ENCODE measurements at places on chromosomes 3 and 15.
A peak's percentile ranks its signal among the peaks of the same experiment; 100 is the strongest.

DNA sequence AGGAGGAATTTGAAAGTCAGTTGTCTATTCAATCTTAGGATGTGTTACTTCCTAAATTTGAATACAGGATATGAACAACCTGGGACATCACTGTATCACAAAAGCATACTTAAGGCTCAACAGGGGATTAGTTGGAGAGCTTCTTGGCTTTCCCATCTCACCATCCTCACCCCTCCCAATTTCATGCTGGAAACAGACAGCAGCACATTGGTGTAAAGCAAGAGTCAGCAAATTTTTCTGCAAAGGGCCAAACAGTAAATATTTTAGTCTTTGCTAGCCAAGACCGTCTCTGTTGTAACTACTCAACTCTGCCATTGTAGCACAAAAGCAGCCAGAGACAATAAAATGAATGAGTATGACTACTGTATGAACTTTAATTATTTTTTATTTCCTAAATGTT lies 94.9 kb downstream of the ERC2 start:
- no peak for DNase-seq

GRCh38 chr3:25403968-25404367 lies 24.1 kb upstream of the RARB start:
- no peak for DNase-seq

DNA sequence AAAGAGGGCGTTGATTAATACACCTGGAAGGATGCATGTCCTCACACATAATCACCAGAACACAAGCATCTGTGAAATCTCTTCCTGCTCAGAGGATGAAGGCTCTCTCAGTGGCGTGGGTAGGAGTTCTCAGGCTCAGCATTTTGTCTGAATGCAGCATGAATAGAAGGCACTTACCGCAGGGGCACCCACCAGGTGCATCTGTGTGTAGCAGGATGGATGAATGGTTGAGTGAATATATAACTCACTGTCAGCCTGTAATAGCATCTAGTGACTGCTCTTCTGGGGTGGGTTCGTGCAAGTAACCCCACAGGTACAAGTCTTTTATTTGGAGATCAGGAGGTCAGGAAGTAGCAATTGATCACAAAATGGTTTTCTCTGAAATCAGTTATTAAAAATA lies 143.0 kb downstream of the SQOR start:
- DNase-seq, result no peak

DNA sequence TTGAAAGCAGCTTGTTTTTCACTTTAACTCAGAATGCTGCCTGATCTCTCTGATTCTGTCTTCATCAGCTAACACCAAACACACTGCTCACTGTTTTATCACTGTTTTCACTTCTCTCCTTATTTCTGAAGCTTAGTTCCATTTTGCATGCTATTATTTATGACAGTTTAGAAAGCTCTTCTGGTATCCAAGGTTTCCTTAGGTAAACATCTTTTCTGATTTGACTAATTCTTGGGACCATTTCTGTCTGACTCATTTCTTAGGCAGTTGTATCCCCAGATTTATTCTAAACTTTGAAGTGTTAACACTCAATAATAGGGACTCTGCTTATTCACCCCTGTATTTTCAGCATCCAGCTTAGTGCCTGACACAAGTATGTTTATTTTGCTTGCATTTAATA lies 167.7 kb downstream of the BCHE start:
- no peak for DNase-seq

- DNase-seq, result peak; percentile 31
These were observed at the start of gene ADAMTS7 for GRCh38 chr15:78811124-78811824. TSS of gene ADAMTS7 (minus strand) at chr15:78811464. CDS start at chr15:78811220, 244 bp downstream.

DNA sequence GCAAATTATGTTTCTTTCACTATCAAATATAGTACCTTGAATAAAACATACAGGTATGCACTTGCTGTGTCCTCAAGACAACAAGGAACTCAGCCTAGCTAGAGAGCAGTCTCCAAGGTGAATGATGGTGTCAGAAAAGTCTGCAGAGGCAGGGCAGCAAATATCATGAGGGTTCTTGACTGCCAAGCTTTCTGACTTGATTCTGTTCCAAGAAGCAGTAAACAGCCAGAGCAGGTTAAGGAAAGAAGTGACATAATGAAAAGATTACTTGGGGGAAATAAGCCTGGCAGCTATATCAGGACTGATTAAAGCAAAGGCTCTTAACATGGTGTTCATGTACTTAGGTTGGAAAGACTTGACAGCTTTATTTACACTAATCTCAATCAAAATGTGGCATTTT lies 192.2 kb upstream of the GADL1 start:
- DNase-seq, result no peak

DNA sequence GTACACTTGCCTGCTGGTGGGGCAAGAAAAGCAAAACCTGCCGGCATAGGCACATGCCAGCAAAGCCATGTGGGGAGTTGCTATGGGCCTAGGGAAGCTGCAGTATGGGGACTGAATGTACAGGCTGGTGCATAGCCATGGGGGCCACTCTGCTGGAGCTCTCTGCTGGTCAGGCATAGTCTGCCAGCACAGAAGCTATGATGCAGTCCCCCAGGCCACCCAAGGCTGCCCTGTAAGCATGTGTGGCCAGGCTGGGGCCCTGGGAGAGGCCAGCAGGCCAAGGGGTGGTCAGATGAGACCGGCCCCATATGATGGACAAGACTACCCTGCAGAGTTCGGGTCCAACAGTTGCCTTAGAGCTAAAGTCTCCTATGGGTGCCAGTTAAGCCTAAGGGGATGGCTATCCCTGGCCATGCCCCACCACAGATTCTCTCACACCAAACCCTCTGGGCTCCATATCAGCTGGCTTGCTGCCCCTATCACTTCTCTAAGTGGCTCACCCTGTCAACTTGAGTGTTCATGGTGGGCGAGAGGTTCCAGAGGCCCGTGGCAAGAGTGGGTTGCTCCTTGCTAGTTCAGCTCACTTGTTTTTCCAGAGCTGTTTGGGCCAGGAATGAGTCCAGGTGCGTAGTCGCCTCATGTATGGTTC lies 41.8 kb downstream of the CEP63 start:
- DNase-seq, result no peak

DNA sequence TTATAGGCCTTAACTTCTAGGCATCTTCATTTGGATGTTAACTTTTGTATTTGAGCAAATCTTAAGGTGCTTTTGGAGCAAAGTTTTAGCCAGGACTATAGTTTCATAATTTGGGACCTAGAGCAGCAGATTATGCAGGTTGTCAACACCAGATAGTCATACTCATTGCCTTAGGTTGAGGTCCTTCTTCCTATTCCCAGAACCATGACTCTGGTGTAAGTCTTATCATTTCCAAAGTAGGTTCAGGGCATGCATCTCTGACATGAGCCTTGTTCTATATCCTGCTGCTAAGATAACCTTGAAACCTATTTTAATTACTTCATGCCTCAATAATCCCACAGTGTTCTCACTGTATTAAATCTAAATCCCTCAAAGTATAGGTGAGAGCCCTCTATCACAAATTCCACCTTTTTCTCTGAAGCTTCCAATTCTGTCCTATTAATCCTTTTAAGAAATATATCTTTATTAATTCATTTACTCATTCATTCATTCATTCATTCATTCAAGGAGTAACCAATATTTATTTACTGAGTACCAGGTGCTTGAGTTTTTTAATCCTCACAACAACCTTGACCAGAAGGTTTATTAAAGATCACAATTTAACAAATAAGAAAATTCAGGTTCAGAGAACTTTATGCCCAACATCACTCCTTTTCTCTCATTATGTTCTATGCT lies 2.7 kb upstream of the FNDC3B start:
- DNase-seq, result no peak

DNA sequence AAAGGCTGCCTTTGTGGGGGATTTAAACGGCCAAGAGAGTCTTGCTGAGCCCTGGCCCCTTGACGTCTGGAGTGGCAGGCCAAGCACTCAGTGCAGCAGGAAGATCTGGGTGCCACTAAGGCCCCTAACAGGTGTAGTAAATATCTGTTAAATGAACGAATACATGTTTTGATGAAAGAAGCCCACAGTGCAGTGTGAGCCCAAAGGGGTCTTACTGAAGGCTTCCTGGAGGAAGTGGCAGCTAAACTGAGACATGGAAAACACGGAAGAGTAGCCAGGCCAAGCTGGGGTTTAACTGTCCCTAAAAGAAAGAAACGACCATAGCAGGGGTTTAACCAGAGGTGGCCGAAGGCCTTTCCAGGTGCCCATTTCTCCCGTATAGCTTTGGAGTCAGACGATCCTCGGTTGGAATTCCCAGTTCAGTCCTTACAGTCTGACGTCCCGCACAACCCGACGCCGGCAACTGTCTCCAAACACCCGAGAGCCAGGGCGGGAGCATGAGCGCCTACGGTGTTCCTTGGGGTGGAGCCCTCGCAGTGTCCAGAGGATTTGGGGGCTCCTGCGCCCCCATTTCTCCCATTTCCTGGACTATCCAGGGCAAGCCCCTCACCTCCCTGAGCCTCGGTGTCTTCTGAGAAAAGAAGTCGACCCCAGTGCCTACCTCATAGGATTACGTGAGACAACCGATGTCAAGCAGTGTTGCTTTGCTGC lies 910 bp upstream of the ABHD6 start:
- DNase-seq, result peak; percentile 39

DNA sequence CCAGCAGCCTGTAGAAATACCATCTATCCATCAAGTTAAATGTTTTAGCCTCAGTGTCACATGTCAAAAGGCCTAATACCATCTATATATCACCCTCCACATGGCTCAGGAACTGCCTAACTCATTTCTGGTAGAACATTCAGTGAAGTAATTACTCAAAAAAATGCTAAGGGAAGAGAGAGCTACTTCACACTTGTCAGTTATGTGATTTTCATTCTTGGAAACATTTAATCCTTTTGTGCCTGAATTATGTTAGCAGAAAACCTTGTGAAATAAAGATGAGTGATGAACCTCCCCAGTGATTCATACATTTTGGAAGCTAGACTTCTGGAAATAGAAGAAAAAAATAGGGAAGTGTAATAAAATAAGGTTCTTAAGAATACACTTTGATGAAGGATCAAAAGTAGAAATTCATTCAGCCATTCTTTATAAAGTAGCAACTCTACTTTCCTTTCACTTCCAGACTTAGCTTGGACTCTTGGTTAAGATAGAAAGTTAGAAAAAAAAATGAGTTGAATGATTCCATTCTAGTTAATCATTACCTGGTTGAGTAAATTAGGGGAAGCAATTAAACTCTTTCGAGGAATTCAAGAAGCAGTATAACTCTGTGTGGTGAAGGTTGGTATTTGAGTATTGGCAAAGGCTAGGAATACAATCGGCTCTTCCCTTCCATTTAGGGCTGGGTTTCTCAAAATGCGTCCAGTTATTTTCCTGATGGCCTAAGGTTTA lies 3.6 kb downstream of the OTOL1 start:
- DNase-seq, result peak; percentile 13

DNA sequence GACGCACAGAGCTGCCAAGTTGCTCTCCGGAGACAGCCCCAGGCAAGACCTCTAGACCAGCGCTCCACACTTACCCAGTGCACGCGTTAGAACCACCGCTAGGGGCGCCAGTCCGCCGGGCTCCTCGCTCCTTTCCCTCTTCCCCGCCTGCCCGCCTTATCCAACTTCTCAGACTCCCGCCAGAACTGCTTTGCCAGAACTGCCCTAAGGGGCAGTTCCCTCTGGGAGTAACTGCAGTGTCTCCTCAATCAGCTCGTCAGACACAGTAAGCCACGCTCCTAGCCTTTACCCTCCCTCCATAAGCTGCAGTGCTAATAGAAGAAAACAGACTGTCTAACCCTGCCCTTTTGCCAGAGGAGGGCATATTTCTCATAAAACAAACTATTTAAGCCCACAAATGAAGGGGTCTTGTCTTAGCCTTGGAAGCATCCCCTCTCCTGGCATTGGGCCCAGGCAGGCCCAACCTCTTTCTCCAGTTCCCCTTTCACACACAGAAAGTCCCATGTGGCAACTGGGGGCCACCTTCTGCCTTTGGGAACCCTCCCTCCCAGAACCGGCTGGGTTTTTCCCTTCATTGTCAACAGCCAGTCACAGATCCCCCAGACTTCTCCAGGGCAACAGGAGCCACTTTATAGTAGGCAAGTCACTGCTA lies 3.7 kb downstream of the BMF start:
- peak; percentile 94 for DNase-seq

DNA sequence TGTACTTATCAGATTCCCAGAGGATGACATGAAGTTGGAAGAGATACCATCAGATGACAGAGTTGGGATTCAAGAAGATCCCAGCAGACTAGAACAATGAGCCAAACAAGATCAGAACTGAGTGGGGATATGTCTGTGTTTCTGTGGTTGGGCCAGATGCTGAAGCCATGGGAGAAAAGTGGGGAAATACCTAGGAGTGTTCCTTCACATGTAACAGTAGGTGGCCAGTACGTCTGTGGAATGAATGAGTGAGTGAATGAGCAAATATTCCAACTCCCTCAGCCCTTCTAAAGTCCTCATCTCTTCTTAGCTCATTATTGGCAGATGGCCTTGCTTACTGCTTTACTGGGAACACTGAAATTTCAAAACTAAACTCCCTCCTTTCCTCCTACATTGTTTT lies 32.2 kb upstream of the GREM1 start:
- DNase-seq, result no peak

DNA sequence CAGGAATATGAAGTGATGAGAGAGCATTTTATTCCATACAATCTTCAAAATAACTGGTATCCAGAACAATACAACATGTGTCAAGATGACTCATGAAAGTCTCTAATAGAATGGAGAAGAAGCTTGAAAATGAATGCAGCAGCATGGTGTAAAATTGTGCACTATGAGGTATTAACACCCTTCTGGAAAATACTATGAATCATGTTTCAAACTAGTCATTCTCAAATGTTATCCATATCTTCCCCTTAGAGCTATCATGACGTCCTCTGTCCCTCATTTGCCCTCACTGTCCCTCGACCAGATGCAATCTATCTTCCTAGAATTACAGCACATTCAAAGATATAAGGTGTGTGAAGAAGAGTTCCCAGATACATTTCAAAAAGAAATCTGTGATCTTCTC lies 198.2 kb downstream of the NECTIN3 start:
- no peak for DNase-seq

DNA sequence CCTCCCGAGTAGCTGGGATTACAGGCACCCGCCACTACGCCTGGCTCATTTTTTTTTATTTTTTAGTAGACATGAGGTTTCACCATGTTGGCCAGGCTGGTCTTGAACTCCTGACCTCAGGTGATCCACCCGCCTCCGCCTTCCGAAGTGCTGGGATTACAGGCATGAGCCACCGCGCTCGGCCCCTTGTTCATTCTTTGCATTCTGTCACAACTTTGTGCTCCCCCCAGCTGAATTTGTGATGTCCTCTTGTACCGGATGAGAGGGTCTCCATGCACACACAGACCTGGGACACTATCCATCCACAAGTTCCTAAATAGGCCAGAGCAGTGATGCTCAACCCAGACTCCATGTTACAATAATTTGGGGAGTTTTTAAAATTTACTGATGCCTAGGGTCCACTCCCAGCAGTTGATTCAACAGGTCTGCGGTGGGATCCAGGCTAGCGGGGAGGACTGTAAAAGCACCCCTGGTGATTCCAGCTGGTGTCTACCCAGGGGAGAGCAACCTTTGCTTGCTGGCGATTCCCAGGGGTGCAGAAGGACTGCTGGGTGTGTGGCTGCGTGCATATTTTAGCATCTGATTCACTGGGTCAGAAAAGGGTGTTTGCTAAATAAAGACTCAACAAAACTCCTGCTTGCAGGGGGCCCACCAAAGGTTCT lies 1.0 kb downstream of the RASSF1 start:
- DNase-seq, result no peak

- DNase-seq, result peak; percentile 34
These were observed 33.2 kb downstream of the ZNF106 start for GRCh38 chr15:42457445-42458442.

- DNase-seq, result no peak
These were observed 62.2 kb upstream of the AKAP13 start for GRCh38 chr15:85318048-85318731.

GRCh38 chr15:67105065-67105951 lies 39.9 kb downstream of the SMAD3 start:
- no peak for DNase-seq

- DNase-seq, result peak; percentile 54
These were observed 49.0 kb downstream of the B3GNT5 start for GRCh38 chr3:183301937-183302580.
